NCI-H146 (cell line): ENCODE measurements at places on chromosomes 7 and 10.

DNA sequence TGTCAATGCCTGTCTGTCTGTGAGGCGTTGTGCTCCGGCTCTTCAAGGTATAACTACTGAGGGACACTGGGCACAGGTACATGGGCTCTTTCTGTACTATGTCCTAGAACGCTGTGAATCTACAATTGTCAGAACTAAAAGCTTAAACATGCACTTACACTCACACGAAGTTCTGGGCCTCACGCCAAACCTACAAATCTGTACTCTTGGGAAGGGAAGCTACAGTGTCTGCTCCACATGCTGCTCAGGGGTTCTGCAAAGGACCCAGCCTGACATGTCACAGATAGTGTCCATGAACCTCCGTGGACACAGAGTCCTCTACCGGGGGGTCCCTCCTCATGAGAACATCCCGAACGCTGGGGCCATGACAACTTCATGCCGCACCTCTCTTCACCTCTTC is 268.7 kb downstream of the WDR37 start:
- no peak for DNase-seq

DNA sequence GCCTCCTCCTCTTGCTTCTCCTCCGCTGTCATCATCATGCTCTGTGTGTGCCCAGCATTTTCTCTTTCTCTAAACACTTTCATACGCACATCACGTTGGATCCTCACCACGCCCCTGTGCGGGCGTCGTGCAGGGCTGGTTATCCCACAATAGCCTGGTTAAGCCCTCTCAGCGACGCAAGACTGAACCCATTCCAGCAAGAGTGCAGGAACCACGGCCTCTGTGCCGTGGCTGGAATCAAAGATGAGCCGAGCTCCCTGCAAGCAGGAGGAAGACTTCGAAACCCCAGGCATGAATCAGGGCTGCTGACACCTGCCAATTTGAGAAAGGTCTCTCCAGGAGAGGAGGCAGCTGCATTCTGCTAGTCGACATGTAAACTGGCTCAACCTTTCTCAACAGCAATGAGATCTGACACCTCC is 74.8 kb upstream of the FOXK1 start:
- DNase-seq: peak; percentile 60

DNA sequence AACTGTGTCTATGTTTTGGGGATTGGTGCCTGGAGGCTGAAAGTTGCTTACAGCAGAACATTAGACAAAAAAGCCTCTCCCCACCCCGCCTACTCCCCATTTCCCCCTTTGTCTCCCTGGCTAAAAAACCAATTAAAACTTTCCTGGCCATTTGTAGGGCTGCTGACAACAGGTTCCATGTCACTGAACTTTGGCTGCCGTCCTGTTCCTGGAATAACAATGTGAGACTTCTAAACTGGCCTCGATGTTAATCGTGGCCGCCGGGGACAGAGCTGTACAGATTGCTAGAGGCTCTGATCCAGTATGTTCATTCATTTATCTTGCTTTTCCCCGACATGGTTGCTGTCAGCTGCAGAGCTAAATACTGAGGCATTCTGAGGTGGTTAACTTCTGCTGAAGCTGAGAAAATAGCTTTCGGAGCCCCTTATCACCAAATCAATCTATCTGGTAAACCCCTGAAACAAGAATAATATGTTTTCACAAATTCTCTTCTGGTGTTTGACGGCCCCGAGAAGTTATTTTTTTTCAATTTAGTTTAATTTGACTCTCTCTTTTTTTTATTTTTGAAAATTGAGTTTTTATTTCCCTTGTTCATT is 271.6 kb downstream of the GFRA1 start:
- DNase-seq: no peak

- peak; percentile 21 for DNase-seq
Observed at GRCh38 chr7:92231-92674, 100.1 kb upstream of the FAM20C start.

- no peak for DNase-seq
Observed at GRCh38 chr7:51237446-51238133, 79.0 kb downstream of the COBL start.

GRCh38 chr7:51472873-51473272 is 156.3 kb upstream of the COBL start:
- no peak for DNase-seq

DNA sequence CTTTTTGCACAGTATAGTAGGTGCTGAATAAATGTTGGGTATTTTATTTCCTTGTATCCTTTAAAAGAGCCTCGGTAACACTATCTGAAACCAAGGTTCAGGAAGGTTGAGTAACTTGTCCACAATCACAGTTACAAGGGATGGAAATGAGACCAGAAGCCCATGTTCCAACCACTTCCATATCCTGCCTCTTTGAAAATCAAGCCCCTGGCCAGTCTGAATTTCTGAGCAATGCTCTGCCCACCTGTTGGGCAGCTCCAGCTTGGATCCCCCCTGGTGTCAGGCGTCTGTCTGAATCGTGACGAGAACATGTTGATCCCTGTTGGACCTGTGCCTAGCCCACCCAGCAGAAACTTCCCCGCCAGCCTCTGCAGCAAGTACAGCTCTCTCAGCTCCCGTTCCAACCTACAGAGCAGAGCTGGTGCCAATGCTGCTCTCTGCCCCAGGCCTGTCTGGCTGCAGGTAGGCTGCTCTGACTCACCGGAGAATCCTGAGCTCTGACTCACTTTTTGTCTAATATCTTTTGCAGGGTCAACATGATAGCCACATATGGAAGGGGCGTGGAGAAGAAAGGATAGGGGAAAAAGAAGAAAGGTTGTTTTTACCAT is 595.5 kb downstream of the INHBA start:
- DNase-seq: no peak

DNA sequence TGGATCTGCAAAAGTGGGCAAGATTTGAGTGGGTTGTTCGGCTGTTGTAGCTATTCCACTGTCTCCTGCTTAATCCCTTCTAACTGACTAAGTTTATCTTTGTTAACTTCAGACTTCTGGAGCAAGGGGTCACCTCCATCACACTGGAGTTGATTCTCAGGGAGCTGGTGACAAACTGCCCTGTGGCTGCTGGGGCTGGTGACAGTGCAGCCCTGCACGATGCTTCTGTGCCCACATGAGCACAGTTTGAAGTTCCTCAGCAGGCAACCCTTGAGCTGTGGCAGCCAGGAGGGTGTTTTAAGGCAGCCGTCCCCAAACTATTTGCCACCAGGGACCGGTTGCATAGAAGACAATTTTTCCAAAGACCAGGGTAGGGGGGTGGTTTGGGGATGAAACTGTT is 40.5 kb downstream of the ADRB1 start:
- DNase-seq: no peak

- no peak for DNase-seq
Observed at GRCh38 chr10:17153321-17153720, 23.7 kb upstream of the CUBN start.

GRCh38 chr7:133513608-133514007 is 260.7 kb downstream of the EXOC4 start:
- no peak for DNase-seq

DNA sequence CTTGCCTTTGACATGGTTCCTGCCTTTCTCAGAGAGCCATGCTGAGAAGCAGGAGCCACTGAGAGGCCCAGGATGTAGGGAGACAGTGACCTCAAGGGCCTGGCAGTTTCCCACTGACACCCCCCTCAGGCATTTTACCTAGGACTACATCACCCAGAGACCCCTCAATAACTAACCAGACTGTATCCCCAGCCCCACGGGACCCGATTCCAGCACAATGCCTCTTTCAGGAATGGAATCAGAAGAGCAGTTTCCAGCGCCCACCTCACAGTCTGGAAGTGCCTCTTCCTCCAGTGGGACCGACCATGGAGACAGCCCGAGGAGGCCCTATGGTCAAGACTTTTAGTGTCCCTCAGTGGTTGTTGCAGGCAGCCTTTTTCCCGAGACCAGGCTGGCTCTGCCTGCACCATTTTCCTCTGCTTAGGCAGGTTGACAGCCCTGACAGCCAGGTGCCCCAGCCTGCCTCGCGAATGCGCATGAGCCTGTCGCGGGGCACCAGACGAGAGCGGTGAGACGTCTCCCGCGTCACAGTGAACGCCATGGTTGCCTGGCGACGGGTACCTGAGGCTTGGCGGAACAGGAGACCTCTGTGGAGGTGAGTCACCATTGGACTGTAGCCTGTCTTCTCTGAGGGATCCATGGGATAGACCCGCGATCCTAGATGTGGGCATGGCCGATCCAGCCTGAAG is 28.4 kb upstream of the ZNF273 start:
- DNase-seq: no peak
